ENCODE measurements at places on chromosomes 5 and 9. TPM values are rescaled to one million over a fixed set of nuclear protein-coding genes. Genes with fewer than 3 reads are reported as not detected.
A peak's percentile ranks its signal among the peaks of the same experiment; 100 is the strongest.

DNA sequence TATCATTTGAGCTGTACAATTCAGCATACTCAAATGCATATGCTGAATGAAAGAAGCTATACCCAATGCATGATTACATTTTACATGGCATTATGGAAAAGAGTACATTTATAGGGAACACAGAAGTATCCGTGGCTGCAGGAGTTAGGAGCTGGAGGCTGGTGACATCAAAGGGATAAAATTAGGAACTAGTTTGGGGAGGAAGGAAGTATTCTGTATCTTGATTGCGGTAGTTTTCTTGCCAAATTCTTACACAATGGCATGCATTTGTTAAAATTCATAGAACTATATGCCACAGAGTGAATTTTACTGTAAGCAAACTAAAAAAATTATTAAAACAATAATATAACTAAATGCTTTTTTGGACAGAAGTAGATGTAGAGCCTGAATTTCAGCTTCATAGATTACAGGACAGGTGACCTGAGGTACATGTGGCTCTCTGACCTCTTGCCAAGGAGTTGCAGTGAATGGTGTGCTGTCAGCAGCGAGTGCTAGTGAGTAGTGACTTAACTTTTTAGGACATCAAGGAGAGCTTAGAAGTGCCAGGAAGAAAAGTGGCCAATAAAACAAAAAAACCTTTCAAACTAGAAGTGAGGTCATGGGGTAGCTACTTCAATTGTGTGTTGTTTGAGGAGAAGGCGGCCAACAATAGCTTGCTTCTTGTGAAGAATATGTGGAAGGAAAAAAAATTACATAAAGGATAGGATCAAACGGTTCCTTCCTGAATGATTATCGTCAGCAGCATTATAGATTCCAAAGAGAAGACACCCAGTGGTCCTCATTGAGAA, 514.9 kb upstream of the CLINT1 start:
- H3K27ac ChIP-seq: no peak overlapping the region
- H3K27me3 ChIP-seq: no peaks in the 10 kb centered on the region
- no peaks in the 10 kb centered on the region for H3K36me3 ChIP-seq

- H3K27ac ChIP-seq: no peak overlapping the region
- DNase-seq: no peak
- no peaks in the 10 kb centered on the region for H3K4me1 ChIP-seq
- H3K27me3 ChIP-seq: no peaks in the 10 kb centered on the region
- no peaks in the 10 kb centered on the region for H3K36me3 ChIP-seq
Measured at GRCh38 chr5:149951138-149951749, 6.7 kb upstream of the PDE6A start.

DNA sequence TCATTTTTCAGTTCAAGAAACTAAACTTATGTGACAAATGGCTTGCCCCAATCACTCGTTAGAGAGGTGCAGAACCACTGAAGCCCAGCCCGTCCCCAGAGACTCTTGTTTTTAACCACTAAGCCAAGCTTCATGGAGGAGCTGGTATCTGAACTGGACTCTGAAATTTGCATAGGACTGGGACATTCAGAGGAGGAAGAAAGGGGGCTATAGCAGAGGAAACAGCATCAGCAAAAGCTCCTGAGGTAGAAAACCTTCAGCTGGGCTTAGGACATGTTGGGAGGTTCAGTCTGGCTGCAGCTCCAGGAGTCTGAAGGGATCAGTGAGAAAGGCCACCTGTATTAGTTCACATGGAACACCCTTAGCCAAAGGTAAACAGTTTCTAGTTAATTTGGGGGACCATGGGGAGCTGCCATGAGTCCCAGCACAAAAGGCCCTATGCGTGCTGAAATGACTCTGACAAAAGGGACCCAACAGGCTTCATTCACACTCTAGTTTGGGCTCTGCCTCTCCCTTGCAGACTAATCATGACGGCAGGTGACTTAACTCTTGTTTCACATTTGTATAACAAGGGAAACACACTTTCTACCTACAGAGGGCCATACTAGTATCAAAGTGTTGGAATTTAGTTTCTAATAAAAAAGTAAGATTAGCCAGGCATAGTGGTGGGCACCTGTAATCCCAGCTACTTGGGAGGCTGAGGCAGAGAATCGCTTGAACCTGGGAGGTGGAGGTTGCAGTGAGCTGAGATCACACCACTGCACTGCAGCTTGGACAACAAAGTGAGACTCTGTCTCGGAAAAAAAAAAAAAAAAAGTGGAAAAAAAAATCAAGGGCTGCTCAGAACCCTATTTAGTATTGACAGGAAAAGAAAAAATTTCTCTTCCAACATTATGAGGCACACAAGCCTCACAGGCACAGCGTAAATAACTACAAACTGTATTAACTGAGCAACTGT, 10.2 kb downstream of the FBXO10 start:
- no peak overlapping the region for H3K27ac ChIP-seq
- H3K27me3 ChIP-seq: no peaks in the 10 kb centered on the region
- DNase-seq: no peak
- no peaks in the 10 kb centered on the region for H3K4me1 ChIP-seq
- H3K36me3 ChIP-seq: no peaks in the 10 kb centered on the region
- H3K4me3 ChIP-seq: no peak overlapping the region

MARCHF3 gene
- 17.0 TPM for total RNA-seq

GRCh38 chr5:100965291-100965690, 62.2 kb upstream of the ST8SIA4 start:
- H3K36me3 ChIP-seq: no peaks in the 10 kb centered on the region
- H3K4me3 ChIP-seq: no peak overlapping the region
- H3K27ac ChIP-seq: no peak overlapping the region
- DNase-seq: no peak
- H3K27me3 ChIP-seq: no peaks in the 10 kb centered on the region

GRCh38 chr9:114507726-114508125, 2.5 kb upstream of the WHRN start:
- H3K27ac ChIP-seq: no peak overlapping the region
- DNase-seq: peak; percentile 43
- H3K36me3 ChIP-seq: no peaks in the 10 kb centered on the region

- H3K4me3 ChIP-seq: no peak overlapping the region
- peak; percentile 11 for DNase-seq
Measured at GRCh38 chr9:36492865-36493264, 79.8 kb upstream of the MELK start.

GRCh38 chr5:123790226-123790625, 278.2 kb downstream of the CSNK1G3 start:
- H3K4me1 ChIP-seq: peaks cover 5% of the 10 kb centered on the region
- H3K27ac ChIP-seq: no peak overlapping the region
- no peaks in the 10 kb centered on the region for H3K27me3 ChIP-seq
- H3K36me3 ChIP-seq: no peaks in the 10 kb centered on the region

DNA sequence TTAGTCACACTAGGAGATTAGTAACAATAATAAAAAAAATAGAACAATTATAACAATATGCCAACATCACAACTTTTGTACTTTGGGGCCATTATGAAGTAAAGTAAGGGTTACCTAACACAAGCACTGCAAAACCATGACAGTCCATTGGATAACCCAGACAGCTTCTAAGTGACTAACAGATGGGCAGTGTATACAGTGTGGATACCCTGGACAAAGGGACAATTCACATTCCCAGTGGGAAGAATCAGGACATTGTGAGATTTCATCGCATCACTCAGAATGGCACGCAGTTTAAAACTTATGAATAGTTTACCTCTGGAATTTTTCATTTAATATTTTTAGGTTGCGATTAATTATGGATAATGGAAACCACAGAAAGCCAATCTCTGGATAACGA, 45.6 kb upstream of the JADE2 start:
- H3K27me3 ChIP-seq: no peaks in the 10 kb centered on the region
- H3K27ac ChIP-seq: no peak overlapping the region
- no peaks in the 10 kb centered on the region for H3K4me1 ChIP-seq
- H3K4me3 ChIP-seq: no peak overlapping the region
- no peaks in the 10 kb centered on the region for H3K36me3 ChIP-seq
- DNase-seq: no peak

HSPB3 gene
- total RNA-seq: 1.5 TPM

SAXO1 gene
- 0.40 TPM for total RNA-seq

DNA sequence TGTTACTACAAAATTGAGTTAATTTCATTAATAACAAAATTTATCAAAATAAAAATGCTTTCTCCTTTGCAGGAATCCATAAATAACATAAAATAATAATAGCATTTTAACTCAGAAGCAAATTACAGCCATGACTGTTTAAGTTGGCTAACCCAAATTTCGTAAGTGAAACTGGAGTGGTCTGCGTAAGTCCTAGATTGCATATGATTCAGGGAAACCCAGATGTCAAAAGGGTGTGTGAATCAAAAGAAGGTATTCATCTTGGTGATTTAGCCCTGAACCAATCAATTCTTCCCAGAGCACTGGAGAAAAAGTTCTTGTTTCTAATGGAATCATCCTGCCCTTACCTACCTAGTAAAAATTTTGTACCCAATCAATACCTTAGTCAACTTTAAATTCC, 547.6 kb downstream of the RAB3C start:
- DNase-seq: no peak
- no peak overlapping the region for H3K4me3 ChIP-seq
- H3K4me1 ChIP-seq: peaks cover 21% of the 10 kb centered on the region
- H3K27me3 ChIP-seq: no peaks in the 10 kb centered on the region

GRCh38 chr9:105503881-105504280, 54.0 kb upstream of the FKTN start:
- H3K4me3 ChIP-seq: no peak overlapping the region
- H3K4me1 ChIP-seq: no peaks in the 10 kb centered on the region
- no peaks in the 10 kb centered on the region for H3K36me3 ChIP-seq
- H3K27ac ChIP-seq: no peak overlapping the region
- no peaks in the 10 kb centered on the region for H3K27me3 ChIP-seq
- no peak for DNase-seq

DNA sequence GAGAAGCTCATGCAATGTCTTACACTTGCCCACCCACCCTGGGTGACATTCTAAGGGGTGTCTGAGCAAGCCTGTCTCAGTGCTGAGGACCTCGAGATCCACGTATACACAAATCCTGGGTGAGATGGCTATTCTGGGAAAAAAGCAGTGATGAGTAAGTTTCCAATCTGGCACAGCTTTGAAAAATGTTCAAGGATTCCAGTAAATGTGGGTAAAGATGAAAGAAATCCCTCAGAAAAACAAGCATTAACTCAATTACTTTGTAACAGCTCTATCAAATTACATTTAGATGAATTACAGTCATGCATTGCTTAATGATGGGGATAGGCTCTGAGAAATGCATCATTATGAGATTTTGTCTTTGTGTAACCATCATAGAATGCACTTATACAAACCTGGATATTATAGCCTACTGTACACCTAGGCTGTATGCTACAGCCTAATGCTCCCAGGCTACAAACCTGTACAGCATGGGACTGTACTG, 26.9 kb downstream of the GOLM1 start:
- no peaks in the 10 kb centered on the region for H3K36me3 ChIP-seq
- H3K27me3 ChIP-seq: no peaks in the 10 kb centered on the region
- DNase-seq: no peak
- no peak overlapping the region for H3K27ac ChIP-seq

DNA sequence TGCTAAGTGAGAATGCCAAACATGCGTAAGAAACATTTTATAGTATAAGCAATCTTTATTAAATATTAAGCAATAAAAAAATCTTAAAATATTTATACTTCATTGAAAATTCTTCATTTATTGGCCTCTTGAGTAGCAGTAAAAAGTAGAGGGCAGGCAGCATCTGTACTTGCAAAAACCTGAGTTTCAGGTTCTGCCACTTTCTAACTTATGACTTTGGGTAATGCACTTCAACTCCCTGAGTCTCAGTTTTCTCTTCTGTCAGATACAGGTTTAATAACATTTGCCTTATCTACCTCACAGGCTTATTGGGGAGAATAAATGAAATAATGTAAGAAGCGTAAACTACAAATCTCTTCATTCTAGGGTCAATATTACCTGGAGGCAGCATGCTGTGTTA, 19.8 kb upstream of the MCTP1 start:
- H3K27me3 ChIP-seq: no peaks in the 10 kb centered on the region
- no peak for DNase-seq
- no peaks in the 10 kb centered on the region for H3K4me1 ChIP-seq
- no peak overlapping the region for H3K27ac ChIP-seq

CCDC152 gene
- 1.3 TPM for total RNA-seq

DNA sequence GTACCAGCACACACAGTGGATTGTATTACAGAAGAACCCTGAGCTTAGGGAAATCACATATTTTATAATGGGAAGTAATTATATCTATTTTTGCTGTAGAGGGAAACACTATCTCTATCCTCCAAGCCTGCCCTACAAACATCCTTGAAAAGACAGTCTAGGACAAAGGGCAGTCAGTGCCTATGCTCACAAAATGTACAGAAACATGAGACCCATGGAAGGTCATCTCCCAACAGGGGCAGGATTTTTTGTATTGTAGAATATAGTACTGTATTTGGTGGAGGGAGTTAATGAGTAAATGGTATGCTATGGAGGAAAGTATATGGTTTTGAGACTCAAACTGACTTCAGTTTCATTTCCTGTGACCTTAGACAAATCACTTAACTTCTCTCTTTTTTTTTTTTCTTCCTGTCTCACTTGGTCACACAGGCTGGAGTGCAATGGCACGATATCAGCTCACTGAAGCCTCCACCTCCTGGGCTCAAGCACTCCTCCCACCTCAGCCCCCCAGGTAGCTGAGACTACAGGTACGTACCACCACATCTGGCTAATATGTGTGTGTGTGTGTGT, 5.8 kb upstream of the RAB14 start:
- H3K4me1 ChIP-seq: no peaks in the 10 kb centered on the region
- no peak overlapping the region for H3K27ac ChIP-seq
- no peak overlapping the region for H3K4me3 ChIP-seq
- DNase-seq: no peak

ACOT12 gene
- total RNA-seq: not detected

- no peaks in the 10 kb centered on the region for H3K36me3 ChIP-seq
- no peak overlapping the region for H3K27ac ChIP-seq
- no peak for DNase-seq
- no peak overlapping the region for H3K4me3 ChIP-seq
Measured at GRCh38 chr5:129120158-129120581, 25.6 kb downstream of the ISOC1 start.

NIM1K gene
- not detected for total RNA-seq

DNA sequence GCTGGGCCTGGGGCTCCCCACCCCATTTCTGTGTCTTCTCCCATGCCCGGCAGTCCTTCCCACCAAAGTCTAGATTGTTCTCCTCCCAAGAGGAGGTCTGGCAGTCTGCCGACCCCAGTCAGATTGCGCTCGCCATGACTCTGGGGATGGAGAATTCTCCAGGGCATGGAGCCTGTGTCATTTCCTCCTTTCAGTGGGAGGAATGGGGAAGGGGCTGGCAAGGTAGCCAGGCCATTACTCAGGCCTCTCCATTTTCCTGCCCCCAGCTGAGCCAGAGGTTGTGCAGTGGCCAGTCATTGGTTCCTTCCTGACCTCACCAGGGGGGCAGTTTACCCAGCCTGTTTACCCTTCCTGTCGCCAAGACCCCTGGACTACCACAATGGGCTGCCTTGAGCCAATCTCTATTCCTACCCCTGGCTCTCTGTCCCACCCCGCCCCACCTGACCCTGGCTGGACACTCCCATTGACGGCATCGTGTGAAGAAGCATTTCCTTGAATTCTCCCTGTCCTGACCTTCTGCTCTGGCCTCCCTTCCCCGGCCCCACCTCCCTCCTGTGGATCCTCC, 628 bp downstream of the SYNPO start:
- no peaks in the 10 kb centered on the region for H3K27me3 ChIP-seq
- H3K4me3 ChIP-seq: peak overlapping the region; percentile 11
- no peak for DNase-seq
- peaks cover 64% of the 10 kb centered on the region for H3K4me1 ChIP-seq

PRRX2 gene
- total RNA-seq: 3.6 TPM
